ENCODE measurements at places on chromosomes 7 and 10.
A peak's percentile ranks its signal among the peaks of the same experiment; 100 is the strongest.

- DNase-seq: no peak
These were observed 39.2 kb upstream of the ENO4 start for GRCh38 chr10:116810120-116810500.

GRCh38 chr7:129569811-129570215 lies 41.7 kb upstream of the NRF1 start:
- no peak for DNase-seq

DNA sequence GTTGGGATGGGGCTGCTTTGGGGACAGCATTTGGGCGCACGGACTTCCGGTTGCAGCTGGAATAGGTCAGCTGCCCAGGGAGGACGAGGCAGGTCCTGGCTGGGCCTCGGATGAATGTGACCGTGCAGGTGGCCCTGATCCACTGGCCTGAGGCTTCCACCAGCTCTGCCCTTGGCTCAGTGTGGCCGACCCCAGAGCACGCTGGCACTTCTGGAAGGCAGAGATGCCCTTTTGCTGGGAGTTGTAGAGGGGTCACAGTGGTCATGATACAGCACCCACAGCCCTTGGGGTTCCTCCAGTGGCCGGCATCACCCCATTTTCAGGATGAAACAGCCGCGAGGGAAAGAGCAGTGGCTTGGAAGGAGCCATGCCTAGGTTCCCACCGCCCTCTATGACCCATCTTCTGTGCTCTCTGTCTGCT lies 19.0 kb downstream of the ADCY1 start:
- peak; percentile 24 for DNase-seq

GRCh38 chr7:87875151-87876039 lies 765 bp downstream of the SLC25A40 start:
- no peak for DNase-seq

Measured in right forelimb (tissue), 1 donor.